Natural killer cell (primary cell): ENCODE measurements at places on chromosomes 6 and 20. TPM values are rescaled to one million over a fixed set of nuclear protein-coding genes. Genes with fewer than 3 reads are reported as not detected.
A peak's percentile ranks its signal among the peaks of the same experiment; 100 is the strongest.

DNA sequence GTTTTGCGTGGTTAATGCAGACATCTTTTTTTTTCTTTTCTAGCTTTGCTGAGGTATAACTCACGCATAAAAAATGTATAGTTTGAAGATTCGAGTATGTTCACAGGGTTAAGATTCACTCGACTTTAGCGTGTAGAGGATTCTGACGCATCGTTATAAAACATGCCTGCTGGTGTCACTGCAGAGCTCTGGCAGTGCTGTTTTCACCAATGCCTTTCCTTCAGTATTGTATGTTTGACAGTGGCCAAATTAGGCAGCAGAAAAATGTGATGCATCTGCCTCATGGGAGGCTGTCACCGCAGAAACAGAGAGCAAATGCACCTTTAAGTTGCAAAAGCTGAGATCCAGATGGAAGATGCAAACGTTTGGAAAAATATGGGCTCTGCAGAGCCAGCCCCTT is 18.0 kb upstream of the SIRPB2 start:
- DNase-seq: peak; percentile 56
- no peak overlapping the region for H3K27ac ChIP-seq
- no peaks in the 10 kb centered on the region for H3K4me1 ChIP-seq
- no peaks in the 10 kb centered on the region for H3K27me3 ChIP-seq

DNA sequence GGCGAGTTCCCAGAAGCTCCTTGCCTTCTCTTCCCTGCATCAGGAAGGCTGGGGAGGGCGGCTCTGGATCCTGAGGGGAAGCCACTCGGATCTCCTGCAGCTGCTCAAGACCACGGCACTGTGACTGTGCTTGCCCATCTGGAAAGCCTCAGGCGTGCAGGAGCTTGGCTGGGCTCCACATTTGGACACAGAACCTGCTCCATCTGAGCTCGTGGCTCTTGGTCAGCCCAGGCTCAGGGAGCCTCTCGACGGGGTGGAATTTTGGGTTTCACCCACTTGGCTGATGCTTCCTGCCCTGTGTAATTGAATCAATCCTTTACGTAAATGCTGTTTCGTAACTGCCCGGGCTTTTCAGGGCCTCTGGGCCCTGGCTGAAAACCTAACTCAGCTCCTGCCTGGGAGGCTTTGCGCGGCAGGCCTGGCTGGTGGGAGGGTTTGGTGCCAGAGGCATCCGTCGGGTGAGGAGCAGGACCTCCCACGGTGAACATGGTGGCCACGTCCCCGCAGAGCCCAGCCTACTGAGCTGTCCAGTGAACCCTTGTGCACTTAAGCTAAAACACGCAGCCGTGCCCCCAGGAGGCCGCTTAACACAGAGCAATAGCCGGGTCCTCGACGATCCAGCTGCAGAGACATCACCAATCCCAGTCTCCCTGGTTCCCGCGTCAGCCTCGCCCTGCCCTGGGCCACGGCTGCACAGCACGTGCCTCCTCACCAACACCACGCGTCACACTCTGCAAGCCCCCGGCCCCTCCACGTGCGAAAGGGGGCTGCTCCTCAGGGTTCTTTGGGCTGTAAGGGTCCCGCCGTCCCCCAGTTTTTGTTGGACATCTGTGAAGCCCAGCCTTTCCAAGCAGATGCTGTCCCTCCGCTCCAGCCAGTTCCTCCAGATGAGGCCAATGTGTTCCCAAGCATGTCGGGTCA is 241.0 kb downstream of the DLL1 start:
- no peaks in the 10 kb centered on the region for H3K36me3 ChIP-seq
- H3K4me1 ChIP-seq: peaks cover 25% of the 10 kb centered on the region
- DNase-seq: no peak
- no peak overlapping the region for H3K4me3 ChIP-seq

Gene HDGFL1
- total RNA-seq: not detected

GRCh38 chr6:7502743-7503142 is 38.7 kb upstream of the DSP start:
- no peak overlapping the region for H3K27ac ChIP-seq
- no peaks in the 10 kb centered on the region for H3K27me3 ChIP-seq
- no peak overlapping the region for H3K4me3 ChIP-seq
- no peak for DNase-seq

DNA sequence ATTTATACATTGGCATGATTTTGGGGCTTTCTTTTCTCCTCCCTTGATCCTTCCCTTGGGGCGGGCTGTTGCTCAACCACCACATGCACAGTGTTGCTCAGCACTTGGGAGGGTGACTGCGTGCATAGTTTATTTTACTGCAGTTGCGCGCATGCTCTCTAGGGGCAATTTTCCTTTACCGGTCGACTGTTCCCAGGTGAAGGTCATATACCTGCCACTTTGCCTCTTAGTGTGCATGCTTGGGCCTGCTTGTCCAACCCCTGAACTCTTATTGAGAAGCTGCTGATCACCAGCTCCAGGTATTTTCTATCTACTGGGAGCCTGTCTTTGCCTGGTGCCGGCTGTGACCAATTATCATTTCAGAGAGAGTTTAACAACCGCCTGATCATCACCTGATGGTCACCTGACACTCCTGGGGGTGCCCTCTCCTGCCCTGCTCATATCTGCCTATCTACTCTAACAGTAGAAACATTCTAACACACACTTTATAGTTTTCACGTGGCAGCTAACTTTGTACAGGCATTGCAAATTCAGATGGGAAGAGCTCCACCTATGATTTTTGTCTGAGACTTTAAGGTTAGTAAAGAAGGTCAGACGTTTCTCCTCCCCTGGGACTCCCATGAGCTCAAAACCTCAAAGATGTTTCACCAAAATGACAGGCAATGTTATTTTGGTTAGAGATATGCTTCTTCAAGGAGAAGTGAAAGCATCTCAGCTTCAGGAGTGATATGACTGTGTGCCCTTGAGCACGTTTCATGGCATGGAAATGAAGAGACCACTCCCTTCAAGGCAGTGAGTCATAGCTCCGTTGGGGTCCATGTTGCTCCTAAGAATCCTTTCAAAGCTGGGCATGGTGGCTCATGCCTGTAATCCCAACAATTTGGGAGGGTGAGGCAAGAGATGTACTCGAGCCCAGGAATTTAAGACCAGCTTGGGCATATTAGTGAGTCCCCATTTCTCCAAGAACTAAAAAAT is 227.5 kb upstream of the MYLIP start:
- H3K36me3 ChIP-seq: no peaks in the 10 kb centered on the region
- no peak overlapping the region for H3K4me3 ChIP-seq
- no peak for DNase-seq
- H3K27me3 ChIP-seq: no peaks in the 10 kb centered on the region
- peak overlapping the region; percentile 50 for H3K27ac ChIP-seq

Gene CRISP1
- not detected for total RNA-seq

Gene HLA-DQB1
- 97.3 TPM for total RNA-seq

Gene SEC63
- 104 TPM for total RNA-seq

- peaks cover 18% of the 10 kb centered on the region for H3K4me1 ChIP-seq
- no peak for DNase-seq
- H3K27ac ChIP-seq: no peak overlapping the region
- H3K27me3 ChIP-seq: peaks cover 48% of the 10 kb centered on the region
- no peaks in the 10 kb centered on the region for H3K36me3 ChIP-seq
These were observed 91.7 kb upstream of the IYD start for GRCh38 chr6:150276937-150277742.
